SJSA1 (cell line): ENCODE measurements at places on chromosomes 16 and 17. TPM values are rescaled to one million over a fixed set of nuclear protein-coding genes. Genes with fewer than 3 reads are reported as not detected.

Gene GRAP
- total RNA-seq: 1.1 and 3.0 TPM in 2 replicates

Gene NAGS
- total RNA-seq: 2.8 and 3.3 TPM in 2 replicates

Gene OTOP3
- not detected in 2 replicates for total RNA-seq

Gene CCL8
- total RNA-seq: not detected in 2 replicates

Gene TBC1D3
- total RNA-seq: not detected in 2 replicates

Gene WNK4
- total RNA-seq: 0.25 TPM in 1 of 2 replicates, not detected in the other

DNA sequence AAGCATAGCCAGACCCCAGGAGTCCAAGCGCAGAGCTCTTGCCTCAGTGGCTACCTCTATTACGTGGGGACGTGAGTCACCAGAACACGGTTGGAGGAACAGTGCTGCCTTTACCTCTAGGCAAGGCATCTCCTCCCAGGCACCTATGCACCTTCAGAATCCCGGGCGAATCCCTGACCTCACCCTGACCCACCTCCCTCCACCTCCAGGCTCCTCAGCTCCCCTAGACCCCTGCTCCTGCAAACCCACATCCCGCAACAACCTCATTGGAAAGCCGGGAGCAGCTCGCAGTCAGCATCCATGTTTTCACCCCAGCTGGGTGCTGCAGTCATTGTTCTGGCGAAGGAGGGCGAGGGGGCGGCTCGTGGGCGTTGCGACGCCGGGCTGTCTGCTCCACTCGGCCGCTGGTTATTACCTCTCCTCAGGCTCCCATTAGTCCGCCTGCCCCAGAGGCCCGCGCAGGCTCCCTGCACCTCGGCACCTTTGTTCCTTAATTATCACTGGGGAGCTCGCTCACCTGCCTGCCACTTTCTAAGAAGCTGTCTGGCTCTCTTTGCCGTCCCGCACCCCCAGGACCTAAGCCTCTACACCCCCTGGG is 24.6 kb upstream of the DLX4 start:
- peaks cover 86% of the 10 kb centered on the region for H3K27me3 ChIP-seq
- no peaks in the 10 kb centered on the region for H3K36me3 ChIP-seq
- no peak overlapping the region for H3K27ac ChIP-seq
- no peak for DNase-seq

- DNase-seq: no peak
- H3K4me3 ChIP-seq: no peak overlapping the region
- peaks cover 23% of the 10 kb centered on the region for H3K4me1 ChIP-seq
- H3K36me3 ChIP-seq: no peaks in the 10 kb centered on the region
- no peak overlapping the region for H3K27ac ChIP-seq
- H3K27me3 ChIP-seq: no peaks in the 10 kb centered on the region
Observed at GRCh38 chr16:72844225-72844920, 203.6 kb downstream of the ZFHX3 start.

DNA sequence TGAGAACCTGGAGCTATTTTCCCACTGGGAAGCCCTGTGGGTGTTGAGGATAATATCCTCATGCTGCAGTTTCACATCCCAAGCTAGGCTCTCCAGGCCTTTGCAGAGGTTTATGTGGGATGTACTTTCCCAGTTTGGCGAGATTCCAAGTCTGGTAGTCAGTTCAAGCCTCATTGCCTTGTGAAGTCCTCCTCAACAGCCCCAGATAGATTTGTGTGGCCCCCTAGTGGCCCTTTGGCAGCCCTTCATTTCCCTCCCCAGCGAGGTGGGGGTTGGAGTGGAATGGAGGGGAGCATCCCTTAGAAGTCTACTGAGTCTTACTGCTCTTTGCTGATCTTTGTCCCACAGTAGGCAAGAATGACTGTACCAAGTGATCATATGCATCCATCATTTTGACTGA is 137.9 kb downstream of the CDH11 start:
- H3K27me3 ChIP-seq: no peaks in the 10 kb centered on the region
- H3K4me3 ChIP-seq: no peak overlapping the region
- H3K36me3 ChIP-seq: peaks cover 23% of the 10 kb centered on the region
- no peaks in the 10 kb centered on the region for H3K4me1 ChIP-seq
- peak; percentile 71 for DNase-seq

DNA sequence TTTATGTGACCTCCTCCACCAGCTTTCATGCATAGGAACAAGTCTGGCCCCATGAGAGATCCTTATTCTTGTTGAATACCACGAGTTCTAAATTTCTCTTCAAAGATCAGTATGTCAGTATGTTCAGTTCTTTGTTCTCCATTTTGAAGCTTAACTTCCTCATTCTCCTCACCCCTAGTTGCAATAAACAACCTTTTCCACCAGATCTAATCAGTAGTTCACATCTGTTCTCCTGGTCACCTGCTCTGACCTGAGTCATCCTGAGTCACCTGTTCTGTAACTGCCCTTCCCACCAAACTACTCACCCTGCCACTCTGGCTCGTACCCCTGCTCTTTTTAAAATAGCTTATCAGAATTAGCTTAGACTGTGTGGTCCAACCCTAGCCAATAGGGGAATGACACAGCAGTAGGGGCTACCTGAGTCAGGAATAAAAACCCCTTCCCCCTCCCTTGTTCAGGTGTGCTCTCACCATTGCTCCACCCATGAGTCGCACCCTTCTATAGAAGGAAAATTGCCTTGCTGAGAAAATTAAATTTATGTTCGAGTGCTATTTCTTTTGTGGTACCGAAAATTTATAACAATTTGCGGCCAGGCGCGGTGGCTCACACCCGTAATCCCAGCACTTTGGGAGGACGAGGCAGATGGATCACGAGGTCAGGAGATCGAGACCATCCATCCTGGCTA is 94.6 kb downstream of the EMP2 start:
- no peak overlapping the region for H3K4me3 ChIP-seq
- H3K4me1 ChIP-seq: no peaks in the 10 kb centered on the region
- no peaks in the 10 kb centered on the region for H3K27me3 ChIP-seq
- H3K27ac ChIP-seq: no peak overlapping the region

DNA sequence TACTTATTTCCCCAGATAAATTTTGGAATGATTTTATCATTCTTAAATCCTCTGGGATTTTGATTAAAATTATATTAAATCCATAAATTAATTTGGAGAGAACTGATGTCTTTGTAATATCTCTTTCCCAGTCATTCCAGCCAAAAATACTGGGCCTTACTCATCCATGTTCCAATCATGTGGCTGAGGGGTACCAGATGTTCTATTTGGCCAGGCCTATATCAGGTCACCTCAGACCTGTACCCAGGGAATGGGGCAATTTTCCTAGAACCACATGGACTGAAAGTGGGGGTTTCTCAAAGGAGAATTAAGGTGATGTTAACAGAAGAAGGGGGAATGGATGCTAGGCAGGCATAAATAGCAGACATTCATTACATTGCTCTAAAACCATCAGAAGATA is 7.5 kb downstream of the SNTB2 start:
- no peak overlapping the region for H3K4me3 ChIP-seq
- H3K27ac ChIP-seq: no peak overlapping the region
- peaks cover 12% of the 10 kb centered on the region for H3K36me3 ChIP-seq
- no peaks in the 10 kb centered on the region for H3K27me3 ChIP-seq
- peaks cover 13% of the 10 kb centered on the region for H3K4me1 ChIP-seq

DNA sequence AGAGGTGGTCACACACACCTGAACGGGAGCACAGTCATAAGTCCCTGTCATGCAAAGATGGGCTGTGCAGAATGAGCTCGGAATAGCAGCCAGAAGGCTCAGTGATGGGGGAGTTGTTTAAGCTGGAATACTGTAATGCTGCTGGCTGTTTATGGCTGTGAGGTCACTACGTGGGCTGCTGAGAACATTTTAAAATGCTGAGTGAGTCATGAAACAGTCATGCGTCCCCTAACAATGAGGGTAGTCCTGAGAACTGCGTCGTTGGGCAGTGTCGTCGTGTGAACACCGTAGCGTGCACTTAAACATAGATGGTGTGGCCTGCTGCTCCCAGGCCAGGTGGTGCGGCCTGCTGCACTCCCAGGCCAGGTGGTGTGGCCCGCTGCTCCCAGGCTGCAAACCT is 39.7 kb downstream of the TBCD start:
- H3K4me1 ChIP-seq: peaks cover 10% of the 10 kb centered on the region
- H3K27ac ChIP-seq: peak overlapping the region; percentile 35

DNA sequence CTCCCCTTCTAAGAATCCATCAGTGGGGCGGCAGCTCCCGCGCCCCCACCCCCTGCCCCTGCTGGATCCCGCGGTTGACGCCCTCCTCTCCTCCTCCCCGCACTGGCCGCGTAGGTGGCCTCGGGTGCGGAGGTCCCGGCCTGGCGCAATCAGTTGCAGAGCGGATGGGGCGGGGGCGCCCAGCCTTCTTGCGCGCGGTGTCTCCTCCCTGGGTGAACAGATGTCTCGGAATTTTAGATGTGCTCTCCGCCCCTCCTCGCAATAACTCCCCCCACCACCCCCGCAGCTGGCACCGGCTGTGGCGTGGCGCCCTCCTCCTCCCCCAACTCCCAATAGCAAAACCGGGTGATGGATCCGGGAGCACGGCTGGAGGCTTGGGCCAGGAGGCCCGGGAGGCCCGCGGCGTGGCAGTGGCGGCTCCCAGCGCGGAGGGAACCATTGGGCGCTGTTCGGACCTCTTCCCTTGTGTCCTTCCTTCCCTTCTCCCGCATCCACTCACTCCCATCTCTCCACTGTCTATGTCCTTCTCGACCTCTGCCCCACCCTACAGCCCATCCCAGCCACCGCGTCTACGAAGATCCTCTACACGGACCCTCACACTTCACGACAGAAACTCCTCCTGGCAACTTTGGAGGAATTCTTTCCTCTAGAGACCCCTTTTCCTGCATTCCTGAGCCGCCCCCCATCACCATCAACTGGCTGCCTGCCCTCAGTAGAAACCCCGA is 11.0 kb downstream of the NEUROD2 start:
- no peak overlapping the region for H3K4me3 ChIP-seq
- H3K27me3 ChIP-seq: peaks cover 74% of the 10 kb centered on the region
- no peak overlapping the region for H3K27ac ChIP-seq
- no peak for DNase-seq
- H3K36me3 ChIP-seq: no peaks in the 10 kb centered on the region

DNA sequence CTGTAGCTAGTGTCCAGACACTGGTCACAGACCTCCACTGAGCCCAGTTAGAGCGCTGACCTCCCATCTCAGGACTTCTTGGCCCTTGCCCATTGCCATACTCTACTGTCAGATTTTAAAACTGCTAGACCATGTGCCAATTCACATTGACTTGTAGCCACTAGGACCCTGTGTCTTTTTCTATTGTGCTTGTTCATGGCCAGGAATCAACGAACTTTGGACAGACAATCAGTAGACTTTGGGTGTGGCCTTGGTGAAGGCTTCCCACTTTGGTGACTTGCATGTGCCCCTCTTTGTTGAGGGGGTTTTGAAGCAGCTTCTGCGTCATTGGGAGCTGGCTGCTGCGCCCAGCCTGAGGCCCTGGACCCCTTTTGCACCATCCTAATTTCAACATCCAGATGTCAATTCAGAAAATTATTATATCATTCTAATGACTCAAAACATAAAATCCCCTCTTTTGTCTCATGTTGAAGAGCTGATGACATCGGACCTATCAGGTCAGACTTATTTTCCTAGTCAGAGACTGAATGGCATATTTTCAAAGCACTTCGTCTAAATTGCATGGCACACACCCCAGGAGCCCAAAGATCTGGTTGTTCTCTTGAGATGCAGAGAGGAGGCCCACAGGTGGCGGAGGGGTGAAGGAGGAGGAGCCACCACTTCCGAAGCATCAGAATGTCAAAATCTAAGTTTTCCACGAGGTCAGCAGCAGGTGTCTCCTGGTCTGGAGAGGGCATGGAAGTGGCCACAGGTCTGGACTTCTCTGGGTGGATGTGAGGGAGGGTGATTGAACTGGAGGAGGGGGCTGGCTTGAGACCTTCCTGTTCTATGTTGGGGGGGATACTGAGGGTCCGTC is 93.4 kb upstream of the CBX4 start:
- H3K4me1 ChIP-seq: peaks cover 39% of the 10 kb centered on the region
- H3K27me3 ChIP-seq: peaks cover 17% of the 10 kb centered on the region
- DNase-seq: no peak

DNA sequence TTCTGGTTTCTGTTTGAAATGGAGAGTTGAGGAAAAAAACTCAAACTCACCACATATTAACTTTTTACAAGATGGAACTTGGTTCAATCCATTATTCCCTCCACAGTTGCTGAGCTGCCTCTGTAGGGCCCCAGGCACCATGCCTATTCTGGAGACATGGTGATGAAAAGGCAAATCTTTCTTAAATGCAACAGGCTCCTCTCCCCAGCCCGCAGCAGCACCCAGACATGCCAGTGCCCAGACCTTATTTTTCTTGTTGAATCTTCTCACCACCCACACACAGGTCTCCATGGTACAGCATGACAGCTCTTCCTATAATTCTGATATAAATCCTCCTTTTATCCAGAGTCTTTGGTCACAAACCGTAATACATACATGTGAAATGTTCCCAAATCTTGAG is 7.6 kb downstream of the CYTH1 start:
- no peak overlapping the region for H3K27ac ChIP-seq
- H3K4me3 ChIP-seq: no peak overlapping the region
- H3K27me3 ChIP-seq: no peaks in the 10 kb centered on the region
- DNase-seq: no peak
- peaks cover 18% of the 10 kb centered on the region for H3K4me1 ChIP-seq

- H3K36me3 ChIP-seq: no peaks in the 10 kb centered on the region
- H3K4me3 ChIP-seq: no peak overlapping the region
- 0 out of 2 replicates have a peak, but pooled peaks cover 6% of the 10 kb centered on the region for H3K27me3 ChIP-seq
- H3K27ac ChIP-seq: no peak overlapping the region
Observed at GRCh38 chr17:4525691-4526397, 27.2 kb downstream of the SPNS2 start.

GRCh38 chr16:7113395-7113794 is 219.2 kb upstream of the RBFOX1 start:
- no peaks in the 10 kb centered on the region for H3K4me1 ChIP-seq
- H3K27ac ChIP-seq: no peak overlapping the region
- no peak for DNase-seq
- H3K4me3 ChIP-seq: no peak overlapping the region
- no peaks in the 10 kb centered on the region for H3K36me3 ChIP-seq

DNA sequence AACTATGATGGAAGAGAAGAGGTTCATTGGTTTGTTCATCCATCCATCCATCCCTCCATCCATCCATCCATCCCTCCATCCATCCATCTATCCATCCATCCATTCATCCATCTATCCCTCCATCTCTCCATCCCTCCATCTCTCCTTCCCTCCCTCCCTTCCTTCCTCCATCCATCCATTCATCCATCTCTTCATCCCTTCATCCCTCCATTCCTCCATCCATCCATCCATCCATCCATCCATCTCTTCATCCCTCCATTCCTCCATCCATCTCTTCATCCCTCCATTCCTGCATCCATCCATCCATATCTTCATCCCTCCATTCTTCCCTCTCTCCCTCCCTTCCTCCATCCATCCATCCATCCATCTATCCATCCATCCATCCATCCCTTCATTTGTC is 10.0 kb upstream of the PPL start:
- no peak overlapping the region for H3K27ac ChIP-seq
- no peak overlapping the region for H3K4me3 ChIP-seq
- peaks cover 42% of the 10 kb centered on the region for H3K4me1 ChIP-seq
- H3K36me3 ChIP-seq: no peaks in the 10 kb centered on the region
